ENCODE measurements at places on chromosomes 13 and 19.
A peak's percentile ranks its signal among the peaks of the same experiment; 100 is the strongest.

- DNase-seq = peak; percentile 3
Observed at GRCh38 chr19:56309511-56310185, 5.0 kb downstream of the ZSCAN5A start.

GRCh38 chr19:42212886-42213285, 4.6 kb downstream of the DEDD2 start:
- DNase-seq = no peak

DNA sequence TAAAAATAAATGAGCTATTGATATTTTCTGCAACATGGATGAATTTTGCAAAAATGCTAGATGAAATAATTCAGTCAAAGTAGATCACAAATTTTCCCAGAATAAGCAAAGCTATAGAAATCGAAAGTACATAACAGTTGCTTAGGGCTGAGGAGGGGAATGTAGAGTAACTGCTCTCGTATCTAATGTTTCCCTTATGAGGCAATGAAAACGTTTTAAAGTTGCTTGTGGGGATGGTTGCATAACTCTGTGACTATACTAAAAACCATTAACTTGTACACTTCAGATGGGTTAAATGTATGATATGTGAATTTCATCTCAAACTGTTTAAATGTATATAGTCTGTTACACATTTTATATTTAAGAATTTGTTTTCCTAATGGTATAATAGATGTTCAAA, 231.7 kb downstream of the GGACT start:
- no peak for DNase-seq

GRCh38 chr19:13839130-13839937, 37.6 kb upstream of the NANOS3 start:
- DNase-seq = no peak

DNA sequence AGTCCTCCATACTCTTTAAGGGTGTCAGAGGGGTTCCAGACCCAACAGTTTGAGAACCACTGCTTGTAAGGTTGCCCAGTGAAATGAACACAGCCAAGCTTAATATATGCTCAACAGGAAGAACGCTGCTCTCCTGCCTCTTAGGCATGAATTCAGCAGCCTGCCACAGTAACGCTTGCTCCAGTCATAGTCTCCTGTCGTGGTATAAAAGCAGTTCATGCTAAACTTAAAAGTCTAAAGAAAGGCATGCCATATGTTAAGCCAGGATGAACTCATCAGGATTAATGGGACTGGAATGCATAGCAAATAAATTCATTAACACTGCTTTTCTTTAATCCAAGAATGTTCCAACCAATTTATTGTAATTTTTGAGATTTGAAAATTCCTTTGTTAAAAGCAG, 38.7 kb downstream of the SLC7A1 start:
- DNase-seq = no peak

DNA sequence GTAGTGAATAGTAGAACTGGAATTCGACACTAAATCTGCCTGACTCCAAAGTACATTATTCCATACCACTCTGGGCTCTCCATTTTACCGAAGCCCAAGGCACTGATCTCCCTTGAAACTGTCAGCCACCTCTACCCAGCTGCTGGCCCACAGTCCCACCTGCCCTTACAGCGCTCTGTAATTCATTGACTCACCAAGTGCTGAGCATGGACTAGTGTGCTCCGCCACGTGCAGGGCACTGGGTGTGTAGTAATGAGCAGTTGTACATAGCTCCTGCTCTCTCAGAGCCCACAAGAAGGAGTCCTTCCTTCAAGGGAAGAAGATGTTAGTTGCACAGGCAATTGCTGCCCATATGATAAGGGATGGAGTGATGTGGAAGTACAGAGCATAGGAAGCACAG, 76.6 kb upstream of the SIAH3 start:
- no peak for DNase-seq

- no peak for DNase-seq
Observed at GRCh38 chr13:35333157-35333556, 143.3 kb downstream of the MAB21L1 start.

- DNase-seq = no peak
Observed at GRCh38 chr19:23983406-23983805, 68.7 kb downstream of the ZNF726 start.

DNA sequence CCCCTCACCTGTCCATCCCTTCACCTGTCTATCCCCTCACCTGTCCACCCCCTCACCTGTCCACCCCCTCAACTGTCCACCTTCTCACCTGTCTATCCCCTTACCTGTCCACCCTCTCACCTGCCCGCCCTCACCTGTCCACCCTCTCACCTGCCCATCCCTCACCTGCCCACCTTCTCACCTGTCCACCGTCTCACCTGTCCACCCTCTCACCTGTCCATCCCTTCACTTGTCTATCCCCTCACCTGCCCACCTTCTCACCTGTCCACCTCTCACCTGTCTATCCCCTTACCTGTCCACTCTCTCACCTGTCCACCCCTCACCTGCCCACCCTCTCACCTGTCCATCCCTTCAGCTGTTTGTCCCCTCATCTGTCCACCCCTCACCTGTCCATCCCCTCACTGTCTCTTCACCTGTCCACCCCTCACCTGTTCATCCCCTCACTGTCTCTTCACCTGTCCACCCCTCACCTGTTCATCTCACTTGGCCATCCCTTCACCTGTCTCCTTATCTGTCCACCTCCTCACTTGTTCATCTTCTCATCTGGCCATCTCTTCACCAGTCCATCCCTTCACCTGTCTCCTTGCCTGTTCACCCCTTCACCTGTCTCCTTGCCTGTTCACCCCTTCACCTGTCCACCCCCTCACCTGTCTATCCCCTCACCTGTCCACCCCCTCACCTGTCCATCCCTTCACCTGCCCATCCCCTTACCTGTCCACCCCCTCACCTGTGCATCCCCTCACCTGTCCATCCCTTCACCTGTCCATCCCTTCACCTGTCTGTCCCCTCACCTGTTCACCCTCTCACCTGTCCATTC, 12.7 kb upstream of the KANK2 start:
- no peak for DNase-seq

GRCh38 chr19:1435378-1435989, 2.7 kb upstream of the RPS15 start:
- DNase-seq = no peak

DNA sequence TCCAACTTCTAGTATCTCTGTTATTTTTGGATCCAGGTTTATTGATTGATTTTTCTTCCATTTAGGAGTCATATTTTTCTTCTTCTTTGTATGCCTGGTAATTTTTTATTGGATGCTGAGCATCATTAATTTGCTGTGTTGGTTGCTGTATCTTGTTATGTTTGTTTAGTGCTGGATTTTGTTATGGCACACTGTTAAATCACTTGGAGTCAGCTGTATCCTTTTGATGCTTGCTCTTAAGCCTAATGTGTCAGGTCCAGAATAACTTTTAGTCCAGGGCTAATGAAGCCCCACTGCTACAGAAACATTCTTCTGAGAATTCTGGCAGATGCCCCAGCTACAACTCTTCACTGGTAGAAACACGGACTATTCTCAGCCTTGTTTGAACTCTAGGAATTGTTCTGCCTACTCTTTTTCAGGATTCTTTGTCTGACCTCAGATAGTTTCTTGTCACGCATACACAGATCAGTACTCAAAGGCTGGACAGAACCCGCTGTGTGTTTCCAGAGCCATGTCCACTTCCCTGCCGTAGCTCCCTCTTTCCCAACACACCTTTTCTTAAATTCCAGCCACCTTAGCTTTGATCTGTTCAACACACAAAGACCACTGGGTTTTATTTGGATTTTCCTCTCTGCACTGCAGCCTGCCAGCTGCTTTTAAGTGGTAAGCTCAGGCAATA, 137.1 kb upstream of the WASF3 start:
- no peak for DNase-seq

GRCh38 chr13:26310470-26310869, 56.5 kb downstream of the CDK8 start:
- DNase-seq = no peak

DNA sequence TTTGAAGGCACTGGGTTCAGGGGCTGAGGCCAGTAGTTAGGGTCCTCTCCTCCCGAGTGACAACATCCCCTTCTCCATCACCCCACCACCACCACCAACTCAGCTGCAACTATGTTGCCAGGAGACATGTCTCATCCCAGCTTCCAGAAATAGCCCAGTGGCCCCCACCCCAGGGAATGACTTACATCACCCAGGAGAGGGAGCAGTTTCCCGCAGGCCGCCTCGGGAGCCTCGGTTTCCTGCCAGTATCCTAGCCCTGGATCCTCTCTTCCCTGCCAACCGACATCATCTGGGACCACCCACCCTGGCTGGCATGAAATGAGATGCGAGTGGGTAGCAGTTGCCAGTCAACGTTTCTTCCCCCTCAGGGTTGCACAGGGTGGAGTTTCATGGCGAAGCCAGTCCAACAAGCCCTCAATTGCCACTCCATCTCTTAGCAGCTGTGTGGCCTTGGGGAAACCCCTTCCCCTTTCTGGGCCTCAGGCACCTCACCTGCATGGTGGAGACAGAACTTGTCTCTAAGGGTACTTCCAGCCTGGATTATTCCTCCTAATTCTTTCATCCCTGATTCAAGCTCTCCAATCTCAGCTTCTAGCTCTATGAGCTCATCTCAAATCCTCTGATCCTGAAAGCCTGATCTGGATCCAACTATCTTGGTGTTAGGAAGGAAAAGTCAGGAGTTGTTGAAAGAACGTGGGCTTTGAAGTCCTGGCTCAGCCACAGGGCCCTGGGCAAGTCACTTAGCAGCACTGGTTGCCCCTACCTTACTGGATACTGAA, 3.9 kb upstream of the GSK3A start:
- peak; percentile 14 for DNase-seq

DNA sequence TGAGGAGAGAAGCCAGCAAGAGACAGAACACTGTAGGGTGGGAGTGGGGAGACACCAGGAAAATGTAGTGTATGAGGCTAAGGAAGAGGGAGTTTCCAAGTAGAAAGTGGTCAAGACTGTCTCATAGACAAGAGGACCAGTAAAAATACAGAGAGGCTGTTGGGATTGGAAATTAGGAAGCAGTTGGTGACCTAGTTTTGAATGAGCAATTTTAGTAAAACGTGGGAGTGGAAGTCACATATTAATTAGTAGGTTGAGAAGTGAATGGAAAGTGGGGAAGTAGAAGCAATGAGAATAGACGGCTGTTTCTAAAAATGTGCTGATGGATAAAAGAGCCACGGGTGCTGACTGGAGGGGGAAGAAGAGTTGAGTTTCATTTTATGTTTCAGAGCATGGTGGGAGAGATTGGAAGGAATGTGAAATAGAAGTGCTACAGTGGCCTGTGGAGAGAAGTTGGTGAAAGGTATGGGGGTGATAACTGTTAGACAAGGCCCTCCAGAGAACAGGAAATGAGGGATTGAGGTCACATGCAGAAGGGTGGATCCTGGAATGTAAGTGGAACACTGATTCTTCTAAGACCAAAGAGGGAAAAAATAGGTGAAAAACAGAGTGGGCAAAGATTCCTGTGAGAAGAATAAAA, 247.3 kb downstream of the MTUS2 start:
- DNase-seq = no peak

DNA sequence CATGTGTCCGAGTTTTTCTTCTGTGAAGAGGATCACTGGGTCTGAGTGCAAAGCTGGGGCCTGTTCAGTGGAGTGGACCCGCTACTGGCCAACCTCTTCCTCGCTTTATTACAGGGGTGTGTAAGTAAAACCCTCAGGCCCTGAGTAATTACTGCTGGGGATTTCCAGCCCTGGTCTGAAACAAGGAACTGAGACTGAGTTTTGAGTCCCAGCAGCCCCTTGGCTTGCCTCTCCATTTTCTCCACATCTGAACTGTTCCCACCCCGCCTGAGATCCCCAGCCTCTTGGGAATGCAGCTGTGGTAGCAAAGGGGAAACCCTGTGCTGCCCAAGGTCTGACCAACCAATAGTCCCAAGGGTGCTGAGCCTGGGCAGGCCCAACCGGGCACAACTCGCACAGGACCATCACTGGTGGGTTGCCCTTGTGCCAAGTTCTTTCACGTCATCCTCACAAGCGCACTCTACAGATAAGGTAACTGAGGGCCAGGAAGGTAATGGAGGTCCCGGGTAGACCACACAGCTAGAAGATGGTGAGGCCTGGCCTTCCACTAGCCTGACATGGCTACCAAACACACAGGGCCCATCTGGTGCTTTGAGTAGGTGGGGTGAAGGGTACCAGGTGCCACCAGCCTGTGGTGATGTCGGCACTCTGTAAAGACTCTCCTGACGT, 13.7 kb upstream of the SLC35E1 start:
- DNase-seq = no peak

DNA sequence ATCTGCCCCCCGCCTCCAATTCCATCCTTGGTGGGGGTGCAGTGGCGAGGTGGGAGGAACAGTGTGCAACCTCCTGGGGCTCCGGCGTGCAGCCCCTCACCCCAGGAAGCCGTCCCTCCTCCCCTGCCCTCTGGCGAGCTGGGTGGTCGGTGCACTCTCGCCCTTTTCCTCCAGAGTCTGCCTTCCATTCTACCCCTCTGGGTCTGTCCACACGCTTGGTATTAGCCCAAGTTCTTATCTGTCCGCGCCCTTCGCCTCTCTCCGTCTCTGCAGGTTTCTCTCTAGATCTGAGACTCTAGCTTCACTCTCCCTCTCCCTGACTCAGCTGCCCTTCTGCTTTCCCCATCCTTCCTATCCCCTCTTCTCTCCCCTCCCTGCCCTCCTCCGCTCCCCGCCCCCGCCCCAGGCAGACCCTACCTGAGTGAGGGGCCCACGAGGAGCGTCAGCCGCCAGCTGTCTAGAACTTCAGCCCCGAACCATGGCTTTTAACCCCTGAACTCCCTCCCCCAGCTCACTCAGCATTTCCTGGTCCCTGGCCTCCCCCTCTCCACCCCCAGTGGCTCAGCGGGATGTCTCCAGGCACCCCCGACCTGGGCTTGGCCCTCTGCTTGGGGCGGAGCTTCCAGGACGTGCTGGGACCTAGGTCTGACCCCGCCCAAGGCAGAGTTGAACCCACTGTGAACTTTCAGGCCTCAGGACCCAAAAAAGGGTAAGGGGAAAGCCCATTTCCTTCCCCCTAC, 499 bp upstream of the KLK13 start:
- DNase-seq = no peak
